Aorta (tissue), 5 donors: ENCODE measurements at places on chromosomes 1 and 21. TPM values are rescaled to one million over a fixed set of nuclear protein-coding genes. Genes with fewer than 3 reads are reported as not detected.

The CORT gene
- total RNA-seq = not detected

DNA sequence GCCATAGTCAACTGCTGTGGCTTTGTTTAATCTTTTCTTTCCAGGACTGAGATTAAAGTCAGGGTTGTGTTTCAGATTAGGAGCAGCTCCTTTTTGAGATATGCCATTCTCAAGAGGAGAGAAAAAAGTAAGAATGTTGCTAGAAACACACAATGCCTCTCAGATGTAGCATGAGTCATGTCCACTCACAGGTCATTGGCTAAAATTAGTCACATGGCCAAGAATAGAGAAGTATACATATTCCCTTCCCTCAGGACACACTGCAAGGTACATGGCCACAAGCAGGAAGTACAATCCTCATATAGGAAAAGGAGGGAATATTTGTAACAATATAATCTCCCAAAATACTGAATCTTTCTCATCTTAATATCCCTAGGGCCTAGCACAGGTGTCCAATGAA lies 141.9 kb upstream of the PTBP2 start:
- no peak for DNase-seq

DNA sequence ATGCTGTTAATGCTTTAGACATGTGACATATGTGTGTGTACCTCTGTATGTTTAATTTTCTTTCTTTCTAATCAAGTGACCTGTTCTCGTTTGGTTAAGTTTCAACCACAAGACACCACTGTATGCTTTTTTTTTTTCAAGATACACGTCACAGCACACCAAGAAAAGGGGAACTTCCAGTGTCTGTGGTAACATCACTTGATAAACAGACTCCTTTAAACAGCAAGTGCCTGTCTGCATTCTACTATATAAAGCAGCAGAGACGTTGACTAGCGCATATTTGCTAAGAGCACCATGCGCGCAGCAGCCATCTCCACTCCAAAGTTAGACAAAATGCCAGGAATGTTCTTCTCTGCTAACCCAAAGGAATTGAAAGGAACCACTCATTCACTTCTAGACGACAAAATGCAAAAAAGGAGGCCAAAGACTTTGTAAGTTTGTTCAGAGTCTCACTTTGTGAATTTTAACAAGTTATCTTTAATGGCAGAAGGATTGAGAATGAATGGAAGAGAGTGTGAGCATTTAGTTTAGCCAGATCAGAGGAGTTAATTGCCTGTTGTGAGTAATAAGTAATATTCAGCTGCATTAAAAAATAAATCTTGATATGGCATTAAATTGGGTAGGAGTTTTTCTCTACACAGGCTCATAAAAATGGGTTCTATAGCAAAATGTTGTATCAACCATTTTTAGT lies at the start of gene RGS1:
Gene RGS1 (plus strand): TSS at position 275 of the 691 bp plus-strand sequence. CDS start 20 bp downstream, at position 295.
- DNase-seq = no peak

- DNase-seq = peak; percentile 63
Measured at GRCh38 chr1:67766141-67766978, 66.9 kb downstream of the GNG12 start.

The TNFSF4 gene
- 0.49 TPM for total RNA-seq

DNA sequence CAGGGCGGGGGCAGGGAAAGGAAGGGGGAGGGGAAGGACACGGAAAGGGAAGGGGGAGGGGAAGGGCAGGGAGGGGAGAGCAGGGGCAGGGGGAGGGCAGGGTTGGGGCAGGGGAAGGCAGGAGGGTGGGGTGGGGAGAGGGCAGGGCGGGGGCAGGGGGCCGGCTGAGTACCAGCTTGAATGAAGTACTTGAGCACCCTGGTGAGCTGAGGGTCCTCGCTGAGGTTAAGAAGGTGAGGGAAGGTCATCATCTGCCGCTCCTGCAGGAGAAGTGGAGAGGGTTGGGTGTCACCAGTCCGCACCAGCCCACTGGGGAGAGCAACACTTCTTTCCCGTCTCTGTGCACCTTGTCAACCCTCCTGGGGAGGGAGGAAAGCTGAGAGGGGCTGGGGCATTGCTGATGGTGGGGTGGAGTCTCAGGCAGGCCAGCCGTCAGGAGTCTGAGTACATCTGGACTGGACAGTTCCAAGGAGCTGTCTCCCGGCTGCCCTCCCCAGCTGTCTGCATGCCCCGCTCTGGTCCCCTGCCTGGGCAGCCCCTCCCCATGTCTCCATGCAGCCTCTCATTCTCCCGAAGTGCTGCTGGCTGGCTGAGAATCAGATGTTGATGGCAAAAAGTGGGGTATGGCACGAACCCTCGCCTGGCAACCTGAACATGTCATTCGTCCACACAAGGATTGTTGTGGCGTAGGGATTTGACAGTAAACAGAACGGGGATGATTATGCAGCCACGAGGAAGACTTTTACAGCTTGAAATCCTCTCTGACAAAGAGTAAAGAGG lies 70.0 kb downstream of the SCCPDH start:
- no peak for DNase-seq

The PGLYRP3 gene
- not detected for total RNA-seq
